ENCODE measurements at places on chromosomes 12 and 14.

- no peak for DNase-seq
Observed at GRCh38 chr12:110780448-110780847, 37.8 kb upstream of the PPP1CC start.

- DNase-seq, result peak; percentile 30
Observed at GRCh38 chr12:6364044-6364374, 11.4 kb downstream of the SCNN1A start.

DNA sequence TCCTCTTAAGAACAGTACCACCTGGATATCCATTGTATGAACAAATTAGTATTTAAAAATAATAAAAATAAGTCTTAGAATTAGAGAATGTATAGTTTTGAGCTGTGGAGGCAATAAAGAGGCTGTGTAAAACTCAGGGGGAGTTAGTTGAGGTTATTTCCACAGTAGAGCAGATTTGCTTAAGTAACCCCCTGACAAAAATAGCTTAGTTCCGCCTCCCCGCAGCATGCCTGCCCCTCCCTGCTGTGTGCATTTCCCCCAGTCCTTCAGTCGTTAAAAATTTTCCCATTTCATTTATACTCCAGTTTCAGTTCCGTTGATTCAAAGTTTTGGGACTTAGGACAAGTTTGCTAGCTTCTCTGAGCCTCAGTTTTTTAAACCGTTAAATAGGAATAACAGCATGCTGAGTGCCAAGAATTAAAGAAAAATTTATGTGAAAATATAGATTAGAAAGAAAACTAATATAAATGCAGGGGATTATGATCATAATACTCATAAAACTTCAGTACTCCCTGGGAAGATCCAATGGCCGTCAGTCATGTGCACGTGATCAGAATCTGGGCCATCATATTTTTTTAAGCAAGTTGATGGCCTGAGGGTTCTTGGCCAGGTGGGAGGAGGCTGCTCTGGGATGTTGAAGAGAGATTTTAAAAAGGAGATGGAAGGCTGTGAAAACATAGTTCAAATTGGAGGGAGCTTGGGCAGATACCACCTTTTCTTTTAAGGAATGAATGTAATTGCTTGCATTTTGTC lies 14.5 kb upstream of the SLC38A2 start:
- no peak for DNase-seq

DNA sequence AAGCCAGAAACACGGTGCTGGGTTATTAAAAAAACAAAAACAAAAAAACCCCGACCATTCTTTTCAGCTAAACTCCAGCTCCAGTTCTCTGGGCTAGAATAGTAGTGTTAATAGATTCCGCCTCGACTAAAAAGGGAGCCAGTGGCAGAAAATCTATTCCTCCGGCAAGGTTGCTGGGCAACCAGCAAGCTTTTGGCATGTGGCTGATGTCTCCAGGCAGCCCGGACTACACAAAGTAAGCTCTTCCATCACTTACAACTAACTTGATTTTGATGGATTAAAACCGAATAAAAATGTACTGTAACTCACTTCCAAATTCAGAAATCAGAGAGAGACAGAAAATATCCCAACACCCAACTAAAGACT lies 126.4 kb upstream of the FOXN3 start:
- no peak for DNase-seq

- no peak for DNase-seq
Observed at GRCh38 chr14:95465358-95465757, 51.1 kb downstream of the SYNE3 start.

DNA sequence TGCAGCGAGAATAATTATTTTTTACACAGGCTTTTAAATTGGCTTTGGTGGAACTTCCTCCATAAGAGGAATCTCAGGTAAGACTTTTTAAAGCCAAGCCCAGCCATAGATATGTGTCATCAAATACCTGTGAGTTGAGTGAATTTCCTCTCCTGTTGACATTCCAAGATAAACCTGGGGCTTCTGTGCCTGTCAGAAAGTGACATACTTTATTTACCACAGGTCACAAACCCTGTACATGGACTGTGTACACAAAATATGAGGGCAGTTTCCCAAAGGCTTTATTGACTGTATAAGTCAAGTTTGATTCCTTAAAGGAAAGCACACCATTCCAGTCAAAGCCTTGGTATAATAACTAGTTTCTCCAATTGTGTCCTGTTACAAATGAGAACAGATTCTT lies 25.9 kb upstream of the SRSF5 start:
- no peak for DNase-seq

DNA sequence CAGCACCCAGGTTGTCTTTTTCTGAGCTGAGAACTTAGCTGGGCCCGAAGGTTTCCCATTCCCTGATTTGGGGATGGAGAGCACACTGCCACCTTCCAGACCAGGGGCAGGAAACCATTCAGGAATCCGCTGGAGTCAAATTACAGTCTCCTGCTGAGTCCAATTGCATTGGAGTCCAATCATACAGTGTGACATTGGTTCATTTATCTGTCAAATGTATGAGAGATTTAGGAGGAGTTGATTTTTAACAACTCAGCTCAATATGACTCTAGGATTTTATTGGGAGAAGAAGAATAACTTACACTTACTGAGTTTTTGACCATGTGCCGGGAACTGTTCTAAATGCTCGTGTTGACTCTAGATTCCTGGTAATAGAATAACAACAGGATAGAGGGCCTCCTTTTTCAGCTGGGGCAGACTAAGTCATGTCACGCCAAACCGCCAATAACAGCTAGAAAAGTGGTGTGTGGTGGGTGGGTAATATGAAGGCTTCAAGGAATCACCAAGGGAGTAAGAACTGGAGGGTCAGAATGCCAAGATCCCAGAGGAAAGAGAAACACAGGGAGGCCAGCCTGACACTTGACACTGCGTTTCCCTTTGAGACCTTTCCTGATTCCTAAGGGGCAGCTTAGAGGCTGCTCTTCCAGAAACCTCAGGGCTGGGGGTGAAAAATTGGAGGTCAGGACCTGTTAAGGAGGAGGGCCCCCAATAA lies 11.5 kb downstream of the SYNDIG1L start:
- DNase-seq, result no peak

DNA sequence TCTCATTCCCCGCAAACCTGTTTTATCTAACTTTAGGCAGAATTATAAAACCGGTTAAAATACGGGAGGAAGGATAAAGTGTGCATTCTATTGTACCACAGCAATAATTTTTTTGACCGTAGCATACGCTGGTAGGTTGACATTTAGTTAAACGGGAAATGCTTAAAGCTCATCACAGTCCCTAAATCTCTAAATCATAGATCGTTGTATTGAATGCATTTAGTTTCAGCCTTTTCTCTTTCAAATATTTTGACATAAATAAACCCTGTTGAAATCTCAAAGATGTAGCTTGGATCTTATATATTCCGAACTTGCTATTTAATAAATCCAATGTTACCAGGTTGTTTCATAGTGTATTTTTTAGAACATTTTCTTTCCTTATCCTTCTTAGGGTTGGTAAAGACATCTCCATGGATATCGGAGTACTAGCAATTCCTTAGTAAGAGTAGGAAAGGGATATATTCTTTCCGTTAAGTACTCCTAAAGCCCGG lies 798 bp downstream of the CLEC2B start:
- DNase-seq, result no peak

GRCh38 chr14:37048666-37049071 lies 123.7 kb downstream of the SLC25A21 start:
- DNase-seq, result no peak
